ENCODE measurements at places on chromosomes 11 and 22.

- DNase-seq, result no peak
Measured at GRCh38 chr11:72671152-72672099, 2.8 kb downstream of the PDE2A start.

DNA sequence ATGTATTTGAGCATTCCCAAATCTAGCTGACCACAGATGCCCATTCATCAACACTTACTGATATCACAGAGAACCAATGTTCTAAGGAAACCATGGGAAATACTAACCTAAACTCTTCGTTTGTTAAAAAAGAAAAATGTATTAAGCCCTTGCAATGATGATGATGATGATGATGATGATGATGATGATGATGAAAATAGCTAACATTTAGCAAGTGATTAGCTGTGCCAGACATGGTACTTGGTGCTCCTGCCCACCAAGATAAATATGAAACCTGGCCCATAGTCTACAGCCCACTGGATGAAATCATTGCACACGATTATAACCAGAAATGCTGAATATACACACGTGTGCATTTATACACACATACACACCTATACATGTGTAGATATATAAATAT, 37.5 kb downstream of the SMCO4 start:
- no peak for DNase-seq

- no peak for DNase-seq
Measured at GRCh38 chr11:89535221-89535620, 44.0 kb upstream of the NOX4 start.

DNA sequence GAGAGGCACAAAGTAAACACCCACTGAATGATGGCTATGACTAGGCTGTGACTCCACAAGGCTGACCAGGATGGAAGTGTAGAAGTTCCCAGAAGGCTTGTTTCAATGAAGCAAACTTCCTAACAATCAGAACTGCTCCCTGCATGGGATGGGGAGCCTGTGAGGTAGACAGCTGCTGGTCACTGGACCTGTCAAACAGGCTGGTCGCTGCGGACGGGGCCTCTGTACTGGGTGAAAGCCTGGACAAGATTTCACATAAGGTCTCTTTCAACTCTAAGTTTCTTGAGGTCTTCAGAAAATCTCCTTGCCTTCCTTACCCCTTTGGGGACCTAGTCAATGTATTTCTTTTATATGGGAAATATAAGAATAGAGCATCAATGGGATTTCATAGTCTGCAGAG, 438.2 kb downstream of the BUD13 start:
- no peak for DNase-seq

GRCh38 chr11:92357344-92357743, 132.7 kb downstream of the FAT3 start:
- no peak for DNase-seq

GRCh38 chr11:9029422-9029821, 25.6 kb upstream of the NRIP3 start:
- DNase-seq, result no peak

DNA sequence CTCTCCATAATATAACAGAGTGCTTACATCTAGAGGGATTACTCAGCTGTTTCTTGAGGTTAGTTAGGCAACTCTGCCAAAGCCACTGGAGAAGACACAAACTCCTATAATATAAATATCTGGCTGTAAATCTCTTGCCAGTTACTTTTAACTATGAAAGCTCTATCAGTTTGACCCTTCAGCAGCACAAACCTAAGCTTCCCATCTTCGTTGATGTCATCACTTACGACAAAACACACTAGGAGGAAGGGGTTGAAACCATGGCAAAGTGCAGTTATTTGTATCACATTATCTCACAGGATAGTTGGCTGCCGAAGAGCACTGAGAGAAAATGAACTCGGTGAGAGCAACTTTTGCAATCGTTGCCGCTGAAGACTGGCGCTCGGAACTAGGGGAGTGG, 922.1 kb downstream of the OPCML start:
- DNase-seq, result no peak

- no peak for DNase-seq
Measured at GRCh38 chr11:44797886-44798606, 71.3 kb downstream of the TSPAN18 start.

DNA sequence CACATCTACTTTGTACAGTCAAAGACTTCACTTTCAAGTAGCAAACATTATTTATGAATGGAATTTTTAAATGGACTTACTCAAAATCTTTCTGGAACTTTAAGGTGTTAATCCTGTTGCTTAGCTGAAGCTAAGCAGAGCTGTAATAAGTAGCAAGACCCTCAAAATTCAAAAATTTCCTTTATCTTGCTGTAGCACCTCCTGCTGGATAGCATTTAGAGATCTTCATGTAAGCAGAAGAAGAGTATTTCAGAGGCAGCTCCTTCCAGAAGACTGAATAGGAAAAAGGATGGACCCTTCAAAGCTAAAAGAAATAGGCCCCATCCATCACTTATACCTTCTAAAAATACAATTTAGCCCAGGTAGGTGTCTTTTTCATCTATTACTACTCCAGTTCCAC, 3.4 kb downstream of the PHF21A start:
- DNase-seq, result no peak

GRCh38 chr11:113876074-113876797, 864 bp upstream of the USP28 start:
- DNase-seq, result no peak

DNA sequence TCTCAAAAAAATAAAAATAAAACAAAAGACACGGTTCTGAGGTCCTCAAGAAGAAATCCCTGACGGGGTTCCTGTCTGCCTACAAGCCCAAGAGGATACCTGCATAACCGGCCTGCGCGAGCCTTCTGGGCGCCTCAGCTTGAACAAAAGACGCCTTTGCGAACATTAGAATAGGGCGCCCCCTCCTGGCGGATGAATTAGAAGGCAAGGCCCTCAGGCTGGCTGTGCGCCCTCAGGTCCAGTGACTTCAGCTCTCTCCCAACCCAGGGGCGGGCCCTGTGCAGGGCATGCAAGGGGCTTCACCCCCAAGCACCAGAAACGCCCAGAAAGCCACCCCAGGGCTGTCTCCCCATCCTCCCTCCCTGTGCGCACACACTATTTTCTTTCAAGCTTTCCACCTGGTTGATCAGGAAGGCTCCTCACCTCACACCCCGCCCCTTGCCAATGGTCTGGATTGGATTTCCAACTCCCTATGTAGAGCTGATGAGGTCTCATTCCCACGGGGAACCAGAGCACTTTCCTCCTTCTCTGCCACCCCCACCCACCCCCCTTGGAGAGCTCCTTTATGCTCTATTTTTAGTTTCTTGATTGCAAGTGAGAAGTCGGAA, 273.3 kb downstream of the BUD13 start:
- DNase-seq, result peak; percentile 80

DNA sequence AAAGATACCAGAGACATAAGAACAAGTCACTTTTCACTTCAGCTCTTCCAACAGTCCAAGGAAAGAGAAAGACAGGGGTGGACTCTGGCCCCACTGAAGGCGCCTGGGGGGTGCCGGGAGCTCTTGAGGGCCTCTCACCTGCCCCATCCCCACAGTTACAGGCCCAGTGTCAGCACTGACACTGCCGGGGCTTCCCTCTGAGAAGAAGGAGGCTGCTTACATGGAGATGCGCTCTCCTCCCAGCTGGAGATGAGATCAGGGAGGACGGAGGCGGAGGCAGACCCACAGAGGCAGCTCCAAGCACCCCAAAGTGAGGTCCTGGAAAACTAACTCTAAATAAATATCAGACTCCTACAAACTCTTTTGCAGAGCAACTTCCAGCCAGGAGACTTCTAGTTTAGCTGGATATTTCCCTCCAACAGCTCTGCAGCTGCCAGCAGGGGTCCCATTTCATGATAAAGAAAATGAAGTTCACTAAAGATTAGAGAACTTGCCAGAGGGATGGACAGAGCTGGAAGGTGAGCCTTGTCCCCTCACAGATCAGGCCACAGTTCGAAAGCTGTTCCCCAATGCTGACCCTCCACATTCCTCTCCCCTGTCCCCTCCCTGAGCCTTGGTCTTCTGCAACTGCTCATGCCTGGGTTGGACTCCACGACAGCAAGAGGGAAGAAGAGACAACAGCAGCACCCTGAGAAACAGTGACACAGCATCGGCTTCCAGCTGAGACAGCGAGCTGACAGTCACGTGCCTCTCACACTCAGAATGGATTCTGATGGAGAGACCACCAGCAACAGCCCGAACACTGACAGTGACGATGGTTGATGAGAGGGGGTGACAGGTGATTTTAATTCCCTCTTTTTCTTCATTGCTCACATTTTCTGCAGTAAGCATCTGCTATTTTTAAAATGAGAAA, 5.8 kb downstream of the CARS1 start:
- DNase-seq, result no peak

DNA sequence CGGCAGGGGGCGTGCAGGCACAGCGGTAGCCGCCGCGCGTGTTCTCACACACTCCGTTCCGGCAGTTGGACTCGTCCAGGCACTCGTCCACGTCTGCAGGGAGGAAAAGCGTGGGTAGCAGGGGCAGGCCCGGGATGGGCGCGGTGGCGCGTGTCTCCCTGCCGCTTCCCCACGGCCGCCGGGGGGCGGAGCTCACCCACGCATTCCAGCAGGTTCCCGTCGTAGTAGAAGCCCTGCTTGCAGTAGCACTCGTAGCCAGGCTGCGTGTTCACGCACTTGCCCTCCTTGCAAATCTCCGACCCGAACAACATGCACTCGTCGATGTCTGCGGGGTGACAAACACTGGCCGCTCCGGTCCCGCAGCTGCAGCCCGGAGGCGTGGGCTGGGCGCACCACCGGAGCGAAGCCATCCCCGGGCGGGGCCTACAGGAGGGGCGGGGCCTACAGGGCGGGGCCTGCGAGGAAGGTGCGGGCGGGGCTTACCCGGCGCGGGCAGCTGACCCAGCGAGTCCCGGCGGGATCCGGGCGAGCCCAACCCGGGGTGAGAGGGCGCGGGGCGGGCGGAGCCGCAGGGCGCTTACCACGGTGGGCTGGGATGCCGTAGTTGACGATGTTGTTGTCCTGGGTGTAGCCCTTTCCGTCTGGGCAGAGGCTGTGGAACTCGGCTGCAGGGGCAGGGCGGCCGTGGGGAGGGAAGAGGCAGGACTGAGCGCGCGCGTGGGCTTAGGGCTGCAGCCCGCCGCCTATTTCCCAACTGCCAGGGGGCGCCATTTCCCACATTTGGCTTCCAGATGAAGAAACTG, 15.6 kb downstream of the SCYL1 start:
- no peak for DNase-seq

DNA sequence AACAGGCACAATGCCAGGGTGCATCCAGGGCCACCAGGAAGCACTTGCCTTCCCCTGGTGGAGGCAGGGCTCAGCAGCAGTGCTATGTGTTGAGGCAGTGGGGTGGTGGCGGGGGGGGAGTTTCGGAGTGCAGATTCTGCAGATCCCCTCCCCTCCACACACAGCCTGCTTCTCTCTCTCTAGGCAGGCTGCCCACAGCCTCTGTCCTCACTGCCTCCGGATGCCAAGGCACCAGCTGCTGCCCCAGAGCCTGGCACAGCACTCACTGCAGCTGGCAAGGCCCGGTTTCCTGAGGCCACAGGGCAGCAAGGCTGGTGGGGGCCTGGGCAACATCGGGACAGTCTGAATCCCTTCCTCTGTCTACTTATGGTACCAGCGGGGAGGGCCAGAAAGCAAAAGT, 35.8 kb downstream of the NRXN2 start:
- DNase-seq, result no peak

GRCh38 chr11:95444309-95445241, 213.6 kb upstream of the SESN3 start:
- DNase-seq, result no peak

- no peak for DNase-seq
Measured at GRCh38 chr22:17841836-17842235, 67.6 kb upstream of the BID start.

GRCh38 chr22:41963453-41964111, 5.7 kb upstream of the SEPTIN3 start:
- no peak for DNase-seq

- DNase-seq, result no peak
Measured at GRCh38 chr22:36055376-36056295, 27.0 kb upstream of the RBFOX2 start.

DNA sequence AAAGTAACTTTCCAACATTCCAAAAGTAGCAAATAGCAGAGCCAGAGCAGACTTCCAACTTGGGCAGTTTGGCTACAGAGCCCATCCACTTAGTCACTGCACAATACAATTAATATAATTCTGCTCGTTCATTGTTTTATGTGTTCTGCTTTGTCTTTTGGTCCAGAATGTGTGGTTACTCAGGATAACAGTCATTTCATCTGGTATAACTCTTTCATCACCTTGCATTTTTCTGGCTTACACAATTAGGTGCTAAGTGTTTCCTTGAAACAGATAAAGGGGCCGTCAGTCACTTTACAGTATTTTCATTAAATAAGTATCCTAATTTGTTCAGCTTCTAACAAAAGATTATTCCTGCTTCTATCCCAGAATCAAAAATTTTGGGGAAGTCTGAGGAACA, 87.2 kb downstream of the LARGE2 start:
- DNase-seq, result no peak

GRCh38 chr11:94629741-94630140, 62.6 kb downstream of the PIWIL4 start:
- DNase-seq, result no peak

DNA sequence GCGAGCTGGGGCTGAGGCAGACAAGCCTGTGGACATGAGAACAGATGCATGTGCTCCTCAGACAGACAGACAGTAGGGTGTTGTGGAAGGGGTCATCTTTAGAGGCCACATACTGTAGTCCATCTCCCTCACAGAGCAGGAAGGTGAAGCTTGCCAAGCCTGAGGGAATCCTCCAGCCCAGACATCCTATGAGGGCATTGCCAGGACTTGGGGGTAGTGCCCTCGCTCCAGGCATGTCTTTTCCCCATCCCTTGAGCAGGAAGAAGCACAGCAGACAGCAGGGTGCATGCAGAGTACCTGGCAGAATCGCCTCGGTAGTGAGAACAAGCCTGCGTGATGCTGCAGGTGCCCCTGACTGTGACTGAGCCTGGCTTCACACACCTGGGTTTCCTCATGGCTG, 66.5 kb upstream of the CLDN5 start:
- DNase-seq, result no peak

GRCh38 chr11:124736736-124737135, 3.0 kb upstream of the NRGN start:
- DNase-seq, result no peak

DNA sequence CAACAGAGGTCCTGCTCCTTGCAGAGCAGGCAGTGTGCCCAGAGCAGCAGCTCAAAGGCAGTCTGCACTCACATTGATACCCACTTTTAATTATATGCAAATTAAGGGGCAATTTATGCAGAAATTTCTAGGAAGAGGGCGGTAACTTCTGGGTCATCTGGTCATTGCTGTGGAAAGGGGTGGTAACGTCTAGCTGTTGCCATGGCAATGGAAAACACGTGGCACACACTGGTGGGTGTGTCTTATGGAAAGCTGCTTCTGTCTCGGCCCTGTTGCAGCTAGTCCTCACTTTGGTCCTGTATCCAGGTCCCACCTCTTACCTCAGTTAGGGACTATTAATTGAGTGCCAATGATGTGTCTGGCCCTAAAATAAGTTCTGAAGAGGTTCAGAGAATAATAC, 36.8 kb downstream of the BARX2 start:
- no peak for DNase-seq

GRCh38 chr22:27127911-27128310, 470.5 kb downstream of the MIAT start:
- DNase-seq, result no peak
